ENCODE measurements at places on chromosomes 5 and 9.

DNA sequence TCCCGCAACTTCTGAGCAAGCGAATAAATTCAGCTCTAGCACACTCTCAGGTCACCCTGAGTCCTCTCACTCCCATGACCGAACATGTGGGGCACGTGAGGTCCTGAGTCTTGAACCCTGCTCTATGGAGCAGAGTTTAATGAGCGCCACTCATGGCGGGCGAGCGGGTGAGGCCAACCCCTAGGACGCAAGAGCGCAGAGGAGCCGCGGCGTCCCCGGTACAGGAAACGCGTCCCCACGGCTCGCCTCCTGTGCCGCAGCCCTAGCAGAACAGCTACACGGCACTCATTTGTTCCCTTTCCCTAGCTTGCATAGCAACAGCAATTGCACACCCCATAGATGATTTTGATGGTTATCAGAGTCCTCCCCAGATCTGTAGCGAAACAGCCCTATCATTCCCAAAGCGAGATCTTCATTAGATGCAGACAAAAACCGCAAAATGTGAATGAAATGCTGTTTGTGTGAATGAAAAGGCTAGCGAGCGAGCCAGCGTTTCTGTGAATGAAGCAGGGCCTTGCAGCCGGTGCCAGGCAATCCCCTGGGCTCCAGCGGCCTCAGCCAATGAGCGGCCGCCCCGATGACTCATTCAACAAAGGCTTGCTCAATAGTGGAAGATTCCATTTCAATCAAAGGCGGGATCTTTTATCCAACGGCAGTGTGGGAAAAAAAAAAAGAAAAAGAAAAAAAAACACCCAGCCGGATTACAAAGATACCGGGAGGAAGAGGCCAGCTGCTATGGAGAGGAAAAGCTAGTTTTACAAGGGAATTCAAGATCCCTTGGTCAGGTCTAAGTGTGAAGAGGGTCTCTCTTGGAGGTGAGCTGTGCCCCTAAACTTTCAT is 1.5 kb upstream of the SHC3 start:
- H3K4me1 ChIP-seq = peaks cover 13% of the 10 kb centered on the region
- H3K36me3 ChIP-seq = no peaks in the 10 kb centered on the region
- peak overlapping the region; percentile 2 for H3K4me3 ChIP-seq
- no peak overlapping the region for H3K27ac ChIP-seq
- DNase-seq = peak; percentile 56

- H3K4me3 ChIP-seq = no peak overlapping the region
- H3K27ac ChIP-seq = no peak overlapping the region
- DNase-seq = no peak
- H3K4me1 ChIP-seq = peaks cover 21% of the 10 kb centered on the region
- H3K27me3 ChIP-seq = peaks cover 22% of the 10 kb centered on the region
- H3K36me3 ChIP-seq = no peaks in the 10 kb centered on the region
Observed at GRCh38 chr9:128245421-128246151, 30.2 kb downstream of the GOLGA2 start.

- DNase-seq = no peak
- H3K36me3 ChIP-seq = no peaks in the 10 kb centered on the region
- H3K27me3 ChIP-seq = no peaks in the 10 kb centered on the region
- no peak overlapping the region for H3K27ac ChIP-seq
Observed at GRCh38 chr9:86700629-86701028, 246.7 kb downstream of the GAS1 start.

DNA sequence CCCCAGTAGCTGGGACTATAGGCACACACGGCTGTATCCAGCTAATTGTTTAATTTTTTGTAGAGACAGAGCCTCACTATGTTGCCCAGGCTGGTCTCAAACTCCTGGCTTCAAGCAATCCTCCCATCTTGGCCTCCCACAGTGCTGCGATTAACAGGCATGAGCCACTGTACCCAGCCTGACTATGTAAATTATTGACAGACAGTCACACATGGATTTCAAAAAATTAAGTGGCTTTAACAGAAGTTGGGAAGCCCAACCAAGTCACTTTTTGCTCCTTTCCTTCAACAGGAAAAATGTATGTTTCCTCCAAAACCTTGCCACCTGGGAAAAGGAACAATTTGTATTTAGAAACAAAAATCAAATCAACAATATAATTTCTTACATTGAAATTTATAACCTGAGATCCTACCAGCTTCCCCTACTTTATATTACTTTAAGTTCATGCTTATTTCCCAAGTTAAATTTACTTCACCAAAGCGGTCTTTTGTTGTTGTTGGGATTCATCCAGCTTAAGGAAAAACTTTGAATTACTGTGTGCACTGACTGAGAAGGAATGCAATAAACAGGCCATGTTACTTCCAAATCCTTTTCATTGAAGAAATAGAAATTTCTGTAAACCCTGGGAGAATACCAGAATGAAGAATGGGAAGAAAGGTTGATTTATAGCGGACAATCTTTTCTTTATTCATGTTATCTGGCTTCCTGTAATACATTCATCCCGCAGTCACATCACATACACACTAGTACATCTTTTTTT is 8.6 kb downstream of the PCA3 start:
- H3K4me3 ChIP-seq = no peak overlapping the region
- no peaks in the 10 kb centered on the region for H3K36me3 ChIP-seq
- H3K27me3 ChIP-seq = peaks cover 5% of the 10 kb centered on the region
- DNase-seq = no peak

GRCh38 chr5:148864113-148864841 is 37.9 kb downstream of the ADRB2 start:
- no peak for DNase-seq
- H3K4me3 ChIP-seq = no peak overlapping the region
- H3K4me1 ChIP-seq = no peaks in the 10 kb centered on the region
- H3K36me3 ChIP-seq = no peaks in the 10 kb centered on the region

GRCh38 chr5:126884269-126884819 is 107.4 kb downstream of the LMNB1 start:
- no peaks in the 10 kb centered on the region for H3K4me1 ChIP-seq
- no peak overlapping the region for H3K27ac ChIP-seq
- no peak overlapping the region for H3K4me3 ChIP-seq

DNA sequence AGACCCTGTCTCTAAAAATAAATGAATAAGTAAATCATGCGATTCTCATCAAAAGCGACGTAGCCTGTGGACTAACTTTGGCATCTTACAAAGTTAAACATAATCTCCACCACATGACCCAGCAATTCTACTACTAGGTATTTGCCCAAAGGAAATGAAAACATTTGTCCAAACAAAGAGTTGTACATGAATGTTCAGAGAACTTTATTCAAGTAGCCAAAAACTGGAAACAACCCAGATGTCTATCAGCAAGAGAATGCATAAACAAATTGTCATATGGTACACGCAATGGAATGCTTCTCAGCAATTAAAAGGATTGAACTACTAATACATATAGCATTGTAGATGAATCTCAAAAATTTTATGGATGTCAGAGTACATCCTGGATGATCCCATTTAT is 82.6 kb downstream of the ADRB2 start:
- H3K4me1 ChIP-seq = peaks cover 9% of the 10 kb centered on the region
- H3K27me3 ChIP-seq = peaks cover 5% of the 10 kb centered on the region
- DNase-seq = no peak
- no peak overlapping the region for H3K4me3 ChIP-seq

DNA sequence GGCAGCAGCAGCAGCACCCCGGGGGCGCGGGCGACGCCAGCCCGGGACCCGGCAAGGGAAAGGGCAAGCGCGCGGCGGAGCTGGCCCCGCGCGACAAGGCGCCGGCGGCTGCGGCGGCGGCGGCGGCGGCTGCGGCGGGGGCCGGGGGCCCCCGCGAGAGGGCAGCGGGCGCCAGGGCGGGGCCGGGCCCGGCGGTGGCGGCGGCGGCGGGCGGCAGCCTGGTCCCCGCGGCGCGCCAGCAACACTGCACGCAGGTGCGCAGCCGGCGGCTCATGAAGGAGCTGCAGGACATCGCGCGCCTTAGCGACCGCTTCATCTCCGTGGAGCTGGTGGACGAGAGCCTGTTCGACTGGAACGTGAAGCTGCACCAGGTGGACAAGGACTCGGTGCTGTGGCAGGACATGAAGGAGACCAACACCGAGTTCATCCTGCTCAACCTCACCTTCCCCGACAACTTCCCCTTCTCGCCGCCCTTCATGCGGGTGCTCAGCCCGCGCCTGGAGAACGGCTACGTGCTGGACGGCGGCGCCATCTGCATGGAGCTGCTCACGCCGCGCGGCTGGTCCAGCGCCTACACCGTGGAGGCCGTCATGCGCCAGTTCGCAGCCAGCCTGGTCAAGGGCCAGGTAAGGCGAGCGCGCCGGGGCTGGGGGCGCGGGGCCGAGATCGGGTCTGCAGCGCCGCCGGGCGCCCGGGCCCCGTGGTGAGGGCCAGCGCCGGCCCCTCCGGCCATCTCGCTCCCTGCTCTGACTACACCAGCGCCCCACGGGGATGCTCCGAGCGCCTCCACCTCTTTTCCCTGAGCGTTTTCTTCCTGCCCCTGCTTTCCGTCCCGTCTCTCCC is at the start of gene UBE2QL1:
TSS of gene UBE2QL1 (plus strand) at position 238 of the 843 bp plus-strand sequence. CDS start at position 273, 35 bp downstream.
- H3K4me1 ChIP-seq = peaks cover 2% of the 10 kb centered on the region
- peak within 1 kb of the TSS; percentile 39 for H3K4me3 ChIP-seq
- peaks cover 42% of the 10 kb centered on the region for H3K27me3 ChIP-seq
- no peaks in the 10 kb centered on the region for H3K36me3 ChIP-seq
- DNase-seq = no peak

DNA sequence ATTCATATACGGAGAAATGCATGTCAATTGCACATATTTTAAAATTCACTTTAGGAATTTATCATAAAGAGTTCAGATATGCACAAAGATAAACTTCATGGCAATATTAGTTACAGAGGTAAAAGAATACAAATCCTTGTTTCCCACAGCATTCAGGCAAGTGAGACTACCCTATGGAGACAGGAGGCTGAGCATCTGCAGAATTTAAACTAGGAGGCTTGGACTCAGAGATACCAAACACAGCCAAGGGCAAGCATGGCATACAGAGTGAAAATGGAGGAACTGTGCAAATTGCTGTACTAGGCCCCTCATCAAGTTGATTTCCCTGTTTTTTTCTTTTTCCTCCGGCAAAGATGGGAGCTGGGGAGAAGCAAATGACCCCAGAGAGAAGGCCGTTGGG is 94.2 kb downstream of the SLC24A2 start:
- no peak overlapping the region for H3K27ac ChIP-seq
- H3K27me3 ChIP-seq = peaks cover 7% of the 10 kb centered on the region
- H3K36me3 ChIP-seq = no peaks in the 10 kb centered on the region
- H3K4me1 ChIP-seq = no peaks in the 10 kb centered on the region

DNA sequence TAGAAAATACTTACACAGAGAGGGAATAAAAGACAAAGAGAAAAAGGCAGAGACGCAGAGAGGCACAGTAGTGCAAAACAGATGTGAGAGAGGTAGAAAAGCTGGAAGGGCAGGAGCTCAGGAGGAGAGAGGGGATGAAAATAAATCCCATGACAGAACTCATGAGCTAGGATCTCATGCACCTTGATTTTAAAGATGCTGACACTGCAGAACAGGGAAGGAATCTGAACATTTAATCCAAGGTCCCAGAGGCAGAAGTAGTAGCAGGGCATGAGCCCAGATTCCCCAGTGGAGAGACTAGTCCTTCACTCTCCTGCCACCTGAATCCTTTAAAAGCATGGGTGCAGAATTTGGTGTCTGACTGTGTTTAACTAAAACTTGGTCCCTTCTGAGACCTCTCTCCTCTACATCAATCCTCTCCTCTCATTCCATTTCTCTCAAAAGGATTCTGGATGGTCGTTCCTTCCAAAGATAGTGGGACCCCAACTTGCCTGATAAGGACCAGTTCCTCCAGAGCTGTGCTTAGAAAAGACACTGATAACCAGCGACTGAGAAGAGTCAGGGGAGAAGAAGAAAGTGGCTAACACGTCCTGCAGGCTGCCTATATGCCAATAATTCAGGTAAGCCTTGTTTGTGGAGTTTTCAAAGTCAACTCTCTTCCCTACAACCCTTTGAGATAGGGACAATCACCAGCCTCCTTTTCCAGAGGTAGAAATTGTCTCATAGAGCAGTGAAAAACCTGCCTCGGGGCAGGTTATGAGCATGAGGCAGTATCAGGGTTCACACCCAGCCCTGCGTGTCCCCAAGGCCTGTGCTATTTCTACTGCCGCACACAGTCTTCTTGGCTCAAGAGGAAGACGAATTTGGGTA is 203.2 kb upstream of the TRIM32 start:
- H3K27me3 ChIP-seq = no peaks in the 10 kb centered on the region
- no peak for DNase-seq
- peaks cover 1% of the 10 kb centered on the region for H3K36me3 ChIP-seq
- no peaks in the 10 kb centered on the region for H3K4me1 ChIP-seq

DNA sequence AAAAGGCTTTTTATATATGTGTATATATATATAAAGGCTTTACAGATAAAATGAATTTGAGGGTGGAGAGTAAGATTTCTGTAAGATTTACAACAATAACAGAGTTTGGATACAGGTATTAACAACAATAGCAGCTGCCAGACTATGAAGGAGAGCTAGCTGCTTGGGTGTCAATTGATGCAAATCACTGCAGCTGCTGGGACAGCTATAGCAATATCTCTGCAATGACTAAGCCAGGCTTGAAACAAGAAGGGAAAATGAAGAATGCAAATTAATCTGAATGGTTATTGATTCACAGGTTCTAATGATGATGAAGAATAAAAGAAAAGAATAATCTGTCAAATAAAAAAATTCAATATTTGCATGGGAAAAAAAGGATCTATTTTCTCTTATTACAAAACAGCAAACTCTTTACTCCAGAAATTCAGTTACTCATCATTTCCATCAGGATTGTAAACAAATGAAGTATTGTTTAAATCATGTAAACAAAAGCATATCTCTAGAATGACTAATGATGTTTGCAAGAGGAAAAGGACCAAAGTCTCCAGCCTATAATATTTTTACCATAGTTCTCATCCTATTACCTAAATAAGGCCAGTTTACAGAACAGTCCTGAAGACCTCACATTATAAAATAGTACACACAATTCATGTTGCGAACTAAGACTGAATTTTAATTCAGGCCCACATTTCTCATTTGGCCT is 219.0 kb downstream of the HTR1A start:
- H3K27me3 ChIP-seq = no peaks in the 10 kb centered on the region
- no peak for DNase-seq
- no peak overlapping the region for H3K4me3 ChIP-seq
- no peaks in the 10 kb centered on the region for H3K4me1 ChIP-seq
- no peaks in the 10 kb centered on the region for H3K36me3 ChIP-seq
